ENCODE measurements at places on chromosomes 12 and 14.
A peak's percentile ranks its signal among the peaks of the same experiment; 100 is the strongest.

- DNase-seq = no peak
These were observed 272.6 kb downstream of the FOXG1 start for GRCh38 chr14:29039171-29039570.

DNA sequence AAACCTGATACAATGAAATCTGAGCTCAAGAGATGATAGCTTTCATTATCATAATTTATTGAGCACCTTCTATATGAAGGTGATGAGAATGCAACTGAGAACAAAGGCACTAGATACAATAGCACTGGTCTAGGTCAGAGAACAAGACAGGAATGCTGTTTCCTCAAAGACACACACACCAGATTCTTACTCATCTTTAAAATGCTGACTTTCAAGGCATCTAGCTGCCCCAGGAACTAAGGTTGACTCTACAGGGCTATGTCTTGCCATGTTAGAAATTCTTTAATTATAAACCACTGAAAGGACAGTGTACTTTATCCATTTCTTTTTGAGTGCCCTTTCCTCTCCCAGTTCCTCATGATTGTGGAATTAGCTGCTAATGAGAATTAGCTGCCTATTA is 195.4 kb upstream of the RMST start:
- DNase-seq = no peak

- no peak for DNase-seq
These were observed 90.0 kb downstream of the FBXL14 start for GRCh38 chr12:1504304-1504894.

GRCh38 chr12:93176165-93176564 is 201.6 kb upstream of the NUDT4 start:
- DNase-seq = no peak

GRCh38 chr14:91744068-91744480 is 12.2 kb upstream of the CATSPERB start:
- DNase-seq = no peak

GRCh38 chr12:27802511-27802910 is 22.5 kb upstream of the MANSC4 start:
- no peak for DNase-seq

GRCh38 chr14:23028799-23029198 is 5.9 kb downstream of the PSMB5 start:
- DNase-seq = no peak

DNA sequence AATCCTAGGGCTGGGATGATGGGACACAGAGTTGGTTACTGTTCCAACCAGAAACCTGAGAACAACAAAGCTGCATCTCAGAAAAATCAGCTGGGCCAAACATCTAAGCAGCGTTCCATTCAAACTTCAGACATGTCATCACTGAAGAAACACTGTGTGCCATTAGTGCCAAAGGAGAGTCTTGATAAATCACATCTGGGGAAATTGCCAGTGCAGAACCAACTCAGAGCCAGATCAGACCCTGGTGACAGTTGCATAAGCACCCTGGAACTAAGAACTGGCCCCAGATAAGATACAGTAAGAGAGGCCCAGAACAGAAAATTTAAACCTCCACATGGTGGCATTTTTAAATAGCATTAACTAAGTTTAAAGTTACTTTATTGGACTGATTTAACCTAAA is 482.8 kb downstream of the PRKD1 start:
- no peak for DNase-seq

DNA sequence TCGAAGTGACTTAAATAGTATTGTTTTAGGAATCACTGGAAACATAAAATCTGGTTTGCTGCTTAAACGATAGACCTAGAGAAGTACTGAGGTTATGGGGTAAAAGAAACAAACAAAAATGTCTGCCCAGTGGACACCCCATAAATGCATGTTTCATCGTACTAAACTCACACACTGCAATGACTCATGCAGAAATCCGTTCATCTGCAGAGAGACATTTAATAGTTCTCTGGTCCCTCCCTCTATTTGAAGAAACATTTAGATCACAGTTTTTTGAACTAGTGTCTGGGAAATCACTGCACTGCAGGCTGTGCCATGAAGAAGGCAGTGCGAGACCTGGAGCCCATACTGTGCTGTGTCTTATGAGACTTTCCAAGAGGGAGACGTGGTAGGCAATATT is 25.5 kb downstream of the SLC17A8 start:
- DNase-seq = no peak

DNA sequence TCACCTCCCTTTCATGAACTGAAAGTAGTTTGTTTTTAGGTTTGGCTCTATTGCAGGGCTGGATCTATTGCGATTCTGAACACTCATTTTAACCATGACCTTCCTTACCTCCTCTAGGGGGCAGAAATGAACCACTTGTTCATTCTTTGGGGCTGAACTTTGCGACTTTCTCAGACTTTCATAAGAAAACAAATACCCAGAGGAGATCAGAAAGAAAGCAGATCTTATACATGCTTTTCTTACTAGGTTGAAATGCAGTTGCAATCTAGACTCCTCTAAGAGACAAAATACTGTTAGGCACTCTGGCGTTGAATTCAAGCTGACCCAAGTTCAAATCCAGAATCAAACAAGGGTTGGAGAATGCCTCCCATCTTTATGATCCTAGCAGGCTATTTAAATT is 32.6 kb upstream of the PLEKHG3 start:
- DNase-seq = peak; percentile 76

- no peak for DNase-seq
These were observed 148.7 kb downstream of the DYRK2 start for GRCh38 chr12:67797185-67797741.

DNA sequence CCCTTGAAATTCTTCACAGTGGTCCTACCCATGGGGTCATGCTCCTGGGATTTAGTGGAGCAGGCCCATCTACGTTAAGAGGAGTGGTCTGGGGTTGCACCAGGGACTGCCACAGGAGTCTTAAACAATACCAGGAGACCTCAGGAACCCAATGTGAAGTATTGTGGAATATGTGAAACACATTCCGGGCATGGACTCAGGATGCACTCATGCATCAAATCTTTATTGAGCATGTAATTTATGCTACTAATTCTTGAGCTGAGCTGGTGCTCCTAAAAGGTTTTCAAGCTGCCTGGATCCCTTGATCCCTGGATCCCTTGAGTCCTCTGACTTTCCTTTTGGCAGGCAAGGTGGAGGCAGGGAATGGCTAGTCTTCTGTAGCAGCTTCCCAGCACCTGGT is 8.8 kb downstream of the SERPINA10 start:
- no peak for DNase-seq
